ENCODE measurements at places on chromosomes 7 and 10.

GRCh38 chr7:8176370-8177081 is 85.4 kb downstream of the ICA1 start:
- peak; percentile 12 for DNase-seq

- no peak for DNase-seq
Measured at GRCh38 chr10:72550239-72550638, 75.6 kb downstream of the MICU1 start.

DNA sequence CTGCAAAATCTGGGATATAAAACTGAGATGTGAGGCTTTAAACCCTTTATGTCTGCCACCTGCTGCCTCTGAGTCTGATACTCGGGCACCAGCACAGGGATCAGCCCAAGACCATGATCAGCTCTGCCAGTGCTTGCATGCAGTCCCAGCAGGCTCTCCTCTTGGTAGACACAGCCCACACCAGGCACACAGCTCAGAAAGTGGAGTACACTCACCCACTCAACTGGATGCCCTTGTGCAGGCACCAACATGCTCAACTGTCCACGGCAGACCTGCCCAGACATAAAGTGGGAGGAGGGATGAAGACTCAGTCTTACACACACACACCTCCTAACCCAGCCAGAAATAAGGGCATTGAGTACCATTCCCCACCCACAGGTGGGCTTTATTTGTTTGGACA is 18.2 kb upstream of the MYH16 start:
- no peak for DNase-seq

DNA sequence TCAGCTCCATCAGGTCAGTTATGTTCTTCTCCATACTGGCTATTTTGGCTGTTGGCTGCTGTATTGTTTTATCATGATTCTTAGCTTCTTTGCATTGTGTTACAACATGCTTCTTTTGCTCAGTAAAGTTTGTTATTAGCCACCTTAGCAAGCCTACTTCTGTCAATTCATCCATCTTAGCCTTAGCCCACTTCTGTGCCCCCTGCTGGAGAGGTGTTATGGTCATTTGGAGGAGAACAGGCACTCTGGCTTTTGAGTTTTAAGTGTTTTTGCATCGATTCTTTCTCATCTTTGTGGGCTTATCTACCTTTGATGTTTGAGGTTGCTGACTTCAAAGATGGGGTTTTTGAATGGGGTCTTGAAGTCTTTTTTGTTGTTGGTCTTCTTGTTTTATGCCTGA is 204.6 kb upstream of the FOXP2 start:
- DNase-seq, result no peak

DNA sequence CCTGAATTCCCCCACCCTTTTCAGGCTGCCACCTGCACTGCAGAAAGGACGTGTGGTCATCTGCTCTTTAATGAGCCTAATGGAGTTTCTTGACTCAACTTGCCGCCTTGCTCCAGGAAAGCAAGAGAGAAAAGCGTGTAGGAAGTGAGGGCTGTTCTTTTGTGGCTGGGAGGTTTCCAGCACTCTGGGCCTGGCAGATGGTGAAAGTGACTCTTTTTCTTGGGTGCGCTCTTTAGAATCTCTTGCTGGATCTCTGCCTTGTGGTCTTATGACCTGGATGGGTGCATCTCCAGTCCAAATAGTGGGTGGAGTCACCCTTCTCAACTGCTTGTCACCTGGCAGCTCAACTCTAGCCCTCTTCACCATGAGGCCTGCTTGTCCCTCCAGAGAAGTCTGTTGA is 244.0 kb downstream of the SORCS1 start:
- no peak for DNase-seq

DNA sequence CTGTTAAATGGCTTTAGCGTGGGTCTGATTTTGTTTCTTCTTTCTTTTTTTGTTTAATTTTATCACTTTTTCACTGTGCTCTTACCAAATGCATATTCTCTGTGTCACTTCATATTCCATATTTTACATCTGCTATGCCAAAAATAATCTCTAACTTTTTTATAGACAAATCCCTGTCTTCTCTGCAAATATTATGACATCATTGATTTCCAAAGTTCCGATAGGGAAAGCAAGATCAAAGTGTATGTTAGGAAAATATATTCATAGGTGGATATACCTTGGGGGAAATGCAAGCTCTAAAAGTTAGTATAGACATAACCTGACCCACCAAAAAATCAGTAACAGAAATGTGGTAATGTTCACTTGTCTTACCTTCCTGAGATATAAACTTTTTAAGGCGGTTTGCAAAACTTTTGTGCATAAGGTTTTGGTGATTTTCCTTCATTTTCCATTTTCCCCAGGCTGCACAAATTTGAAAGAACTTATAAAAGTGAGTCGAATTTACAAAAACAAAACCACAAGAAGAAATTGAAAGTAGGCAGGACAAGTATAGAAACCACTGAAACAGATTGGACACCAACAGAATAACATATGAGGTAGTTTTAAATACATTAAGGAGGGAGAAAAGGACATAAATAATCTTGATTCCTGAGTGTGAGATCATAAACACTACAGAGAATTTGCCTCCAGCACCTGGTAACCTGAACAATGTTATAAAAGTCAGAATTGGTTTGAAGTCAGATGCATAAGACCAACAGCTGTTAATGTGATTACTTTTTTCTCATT is 63.1 kb upstream of the TFEC start:
- no peak for DNase-seq

DNA sequence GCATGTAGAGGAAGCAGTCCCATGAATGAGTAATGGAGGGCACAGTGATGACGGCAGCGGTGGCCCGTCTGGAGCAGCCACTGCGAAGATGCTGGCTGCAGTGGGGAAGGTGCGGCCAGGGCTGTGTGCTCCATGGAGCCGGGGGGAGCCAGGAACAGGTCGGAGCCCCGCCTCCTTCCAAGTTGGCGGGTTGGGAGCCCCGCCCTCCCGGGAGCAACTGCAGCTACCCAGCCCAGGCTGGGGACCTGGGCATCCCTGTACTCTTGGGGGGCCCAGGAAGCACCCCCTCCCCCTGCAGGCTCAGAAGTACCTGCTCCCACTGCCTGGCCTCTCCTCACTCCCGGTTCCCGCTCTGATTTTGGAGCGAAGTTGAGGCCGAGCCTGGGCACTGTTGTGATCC is 175.1 kb upstream of the ADCY1 start:
- DNase-seq, result no peak

- DNase-seq, result no peak
Measured at GRCh38 chr7:113122744-113123143, 4.4 kb upstream of the SMIM30 start.
